ENCODE measurements at places on chromosomes 12 and 14. TPM values are rescaled to one million over a fixed set of nuclear protein-coding genes. Genes with fewer than 3 reads are reported as not detected.

Gene ST8SIA1
- total RNA-seq, result 2.6 TPM

Gene DYRK2
- 19.2 TPM for total RNA-seq

Gene INF2
- total RNA-seq, result 51.5 TPM

Gene ACOT6
- total RNA-seq, result 0.16 TPM

Gene TAS2R10
- total RNA-seq, result 1.6 TPM

Gene LHX5
- total RNA-seq, result not detected

Gene KRT4
- total RNA-seq, result 0.33 TPM

DNA sequence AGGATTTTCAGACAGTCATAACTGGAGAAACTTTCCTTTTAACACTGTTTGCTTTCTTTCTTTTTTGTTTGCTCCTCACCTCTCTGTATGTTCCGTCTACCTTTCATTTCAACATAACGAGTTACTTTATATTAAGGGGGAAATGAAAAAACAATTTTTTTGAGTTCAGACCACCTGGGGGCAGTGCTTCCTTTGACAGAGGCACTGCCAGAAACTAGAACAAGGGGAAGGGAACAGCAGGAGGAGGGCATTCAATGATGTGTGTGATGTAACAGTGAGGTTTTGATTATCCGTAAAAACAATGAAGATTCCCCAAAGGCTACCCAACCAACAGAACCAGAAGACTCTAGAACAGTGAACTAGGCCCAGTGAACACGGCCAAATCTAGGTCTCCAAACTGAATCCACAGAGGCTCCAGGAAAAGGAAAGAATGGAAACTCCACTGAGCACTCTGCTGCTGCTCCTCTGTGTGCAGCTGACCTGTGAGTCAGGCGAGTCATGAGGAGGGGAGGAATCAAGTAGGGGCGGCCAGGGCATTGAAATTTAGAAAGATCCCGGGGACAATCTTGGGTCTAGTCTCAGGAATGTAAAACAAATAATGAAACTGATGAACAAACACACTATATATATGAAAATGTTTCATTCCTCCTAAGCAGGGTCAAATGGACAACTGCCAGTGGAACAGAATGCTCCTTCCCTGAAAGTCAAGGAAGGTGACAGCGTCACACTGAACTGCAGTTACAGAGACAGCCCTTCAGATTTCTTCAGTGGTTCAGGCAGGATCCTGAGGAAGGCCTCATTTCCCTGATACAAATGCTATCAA lies 323.5 kb downstream of the DAD1 start:
- no peaks in the 10 kb centered on the region for H3K4me1 ChIP-seq
- no peaks in the 10 kb centered on the region for H3K27me3 ChIP-seq
- no peak overlapping the region for H3K27ac ChIP-seq
- no peak for DNase-seq
- no peaks in the 10 kb centered on the region for H3K36me3 ChIP-seq

DNA sequence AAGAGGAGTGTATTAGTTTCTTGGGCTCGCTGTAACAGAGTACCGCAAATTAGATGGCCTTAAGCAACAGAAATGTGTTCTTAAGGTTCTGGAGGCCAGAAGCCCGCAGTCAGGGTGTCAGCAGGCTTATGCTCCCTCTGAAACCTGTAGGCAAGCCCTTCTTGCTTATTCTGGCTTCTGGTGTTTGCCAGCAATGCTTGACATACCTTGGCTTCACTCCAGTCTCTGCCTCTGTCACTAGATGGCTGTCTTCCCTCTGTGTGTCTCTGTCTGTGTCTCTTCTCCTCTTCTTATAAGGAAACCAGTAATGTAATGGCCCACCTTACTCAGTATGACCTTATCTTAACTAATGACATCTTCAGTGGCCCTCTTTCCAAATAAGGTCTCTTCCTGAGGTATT lies 85.1 kb downstream of the DERA start:
- no peaks in the 10 kb centered on the region for H3K27me3 ChIP-seq
- no peak overlapping the region for H3K4me3 ChIP-seq
- no peak overlapping the region for H3K27ac ChIP-seq
- no peaks in the 10 kb centered on the region for H3K4me1 ChIP-seq
- peak; percentile 40 for DNase-seq

DNA sequence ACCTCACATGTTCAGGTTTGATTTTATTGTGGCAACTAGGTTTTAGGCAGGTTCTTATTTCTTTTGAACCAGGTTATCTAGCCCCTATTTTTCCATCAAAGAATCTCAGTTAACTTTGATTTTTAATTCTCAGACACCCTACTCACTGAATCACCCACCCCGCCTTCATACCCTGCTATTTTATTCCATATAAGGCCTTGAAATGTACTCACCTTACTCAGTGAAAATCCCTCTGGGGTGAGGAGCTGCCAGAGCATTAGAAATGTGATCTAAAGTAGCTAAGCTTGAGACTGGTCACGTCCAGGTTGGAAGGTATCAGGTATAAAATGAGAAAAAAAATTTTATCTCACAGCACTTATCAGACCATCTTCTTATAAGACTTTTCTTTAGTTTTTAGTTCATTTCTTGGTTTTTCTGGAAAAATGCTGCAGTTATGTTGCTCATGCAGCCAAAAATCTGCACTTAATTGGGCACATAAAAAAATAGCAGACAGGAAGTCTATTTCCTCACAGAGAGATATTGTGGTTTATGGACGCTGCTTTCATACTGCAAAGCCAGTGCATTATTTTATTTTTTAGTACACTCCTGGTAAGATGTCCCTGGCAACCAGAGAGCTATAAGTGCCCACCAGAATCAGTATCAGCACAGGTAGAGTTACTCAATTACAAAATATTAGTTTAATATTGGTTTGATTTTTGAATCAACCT lies 101.5 kb upstream of the CCDC91 start:
- no peaks in the 10 kb centered on the region for H3K36me3 ChIP-seq
- no peak overlapping the region for H3K27ac ChIP-seq
- no peaks in the 10 kb centered on the region for H3K4me1 ChIP-seq
- no peak overlapping the region for H3K4me3 ChIP-seq

DNA sequence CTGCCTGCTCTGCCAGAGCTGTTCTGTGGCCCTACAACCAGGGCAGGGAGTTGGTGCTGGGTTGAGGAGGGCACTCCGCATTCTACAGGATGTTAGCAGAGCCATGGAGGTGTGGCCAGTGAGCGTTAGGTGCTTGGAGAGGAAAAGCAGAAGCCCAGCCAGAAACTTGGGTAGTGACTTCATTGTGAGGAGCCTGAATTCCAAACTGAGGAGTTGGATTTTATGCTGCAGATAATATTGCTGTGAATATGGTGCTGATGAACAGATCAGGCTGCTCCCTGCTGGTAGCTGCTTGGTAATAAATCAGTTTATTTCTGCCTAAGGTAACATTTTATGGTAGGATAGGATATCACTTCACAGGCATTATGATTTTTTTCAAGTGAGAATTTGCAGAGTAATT lies 7.1 kb upstream of the CCDC175 start:
- no peaks in the 10 kb centered on the region for H3K27me3 ChIP-seq
- DNase-seq, result no peak
- H3K27ac ChIP-seq, result no peak overlapping the region
- no peak overlapping the region for H3K4me3 ChIP-seq

GRCh38 chr12:54173066-54173726 lies 15.6 kb downstream of the SMUG1 start:
- peak; percentile 59 for DNase-seq
- H3K27ac ChIP-seq, result no peak overlapping the region
- H3K36me3 ChIP-seq, result no peaks in the 10 kb centered on the region

- H3K27ac ChIP-seq, result no peak overlapping the region
- no peaks in the 10 kb centered on the region for H3K4me1 ChIP-seq
- H3K27me3 ChIP-seq, result no peaks in the 10 kb centered on the region
- no peaks in the 10 kb centered on the region for H3K36me3 ChIP-seq
- H3K4me3 ChIP-seq, result no peak overlapping the region
Measured at GRCh38 chr12:45584336-45584735, 145.2 kb upstream of the ARID2 start.

GRCh38 chr12:12880537-12880936 lies 10.8 kb upstream of the GPRC5A start:
- DNase-seq, result no peak
- no peaks in the 10 kb centered on the region for H3K4me1 ChIP-seq
- no peak overlapping the region for H3K27ac ChIP-seq
- H3K27me3 ChIP-seq, result no peaks in the 10 kb centered on the region
- no peaks in the 10 kb centered on the region for H3K36me3 ChIP-seq

DNA sequence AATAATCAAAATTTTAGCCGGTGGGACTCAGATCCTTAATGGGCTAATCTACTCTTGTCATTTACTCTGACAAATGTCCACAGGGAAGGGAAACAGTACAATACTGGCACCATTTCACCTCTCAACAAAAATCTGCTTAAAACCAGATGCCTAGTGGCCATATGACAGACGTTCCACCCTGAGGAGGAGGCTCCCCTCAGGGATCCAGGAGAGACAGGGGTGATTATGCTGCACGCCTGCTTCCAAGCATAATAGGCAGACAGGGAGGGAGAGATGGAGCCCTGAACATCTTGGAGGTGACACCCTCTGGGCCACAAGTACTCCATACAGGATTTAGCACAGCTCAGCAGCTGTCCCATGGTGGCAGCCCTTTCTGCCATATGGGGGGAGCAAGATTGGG lies 24.8 kb upstream of the AKAP6 start:
- no peak overlapping the region for H3K4me3 ChIP-seq
- no peaks in the 10 kb centered on the region for H3K27me3 ChIP-seq
- no peaks in the 10 kb centered on the region for H3K36me3 ChIP-seq
- H3K27ac ChIP-seq, result no peak overlapping the region
- H3K4me1 ChIP-seq, result no peaks in the 10 kb centered on the region

- no peak for DNase-seq
- H3K4me3 ChIP-seq, result no peak overlapping the region
- H3K4me1 ChIP-seq, result no peaks in the 10 kb centered on the region
- no peak overlapping the region for H3K27ac ChIP-seq
- no peaks in the 10 kb centered on the region for H3K36me3 ChIP-seq
Measured at GRCh38 chr12:32379213-32379612, 20.1 kb upstream of the FGD4 start.

- H3K27ac ChIP-seq, result no peak overlapping the region
- H3K4me1 ChIP-seq, result no peaks in the 10 kb centered on the region
- H3K4me3 ChIP-seq, result no peak overlapping the region
- DNase-seq, result no peak
Measured at GRCh38 chr12:70971001-70971794, 50.7 kb upstream of the PTPRR start.

GRCh38 chr12:96112733-96113132 lies 77.3 kb upstream of the LTA4H start:
- no peaks in the 10 kb centered on the region for H3K4me1 ChIP-seq
- H3K36me3 ChIP-seq, result no peaks in the 10 kb centered on the region
- no peak for DNase-seq
- no peaks in the 10 kb centered on the region for H3K27me3 ChIP-seq

GRCh38 chr12:119157528-119157927 lies 21.2 kb upstream of the HSPB8 start:
- peak overlapping the region; percentile 43 for H3K27ac ChIP-seq
- no peak overlapping the region for H3K4me3 ChIP-seq
- H3K36me3 ChIP-seq, result no peaks in the 10 kb centered on the region
- no peak for DNase-seq
- H3K27me3 ChIP-seq, result no peaks in the 10 kb centered on the region
- no peaks in the 10 kb centered on the region for H3K4me1 ChIP-seq

DNA sequence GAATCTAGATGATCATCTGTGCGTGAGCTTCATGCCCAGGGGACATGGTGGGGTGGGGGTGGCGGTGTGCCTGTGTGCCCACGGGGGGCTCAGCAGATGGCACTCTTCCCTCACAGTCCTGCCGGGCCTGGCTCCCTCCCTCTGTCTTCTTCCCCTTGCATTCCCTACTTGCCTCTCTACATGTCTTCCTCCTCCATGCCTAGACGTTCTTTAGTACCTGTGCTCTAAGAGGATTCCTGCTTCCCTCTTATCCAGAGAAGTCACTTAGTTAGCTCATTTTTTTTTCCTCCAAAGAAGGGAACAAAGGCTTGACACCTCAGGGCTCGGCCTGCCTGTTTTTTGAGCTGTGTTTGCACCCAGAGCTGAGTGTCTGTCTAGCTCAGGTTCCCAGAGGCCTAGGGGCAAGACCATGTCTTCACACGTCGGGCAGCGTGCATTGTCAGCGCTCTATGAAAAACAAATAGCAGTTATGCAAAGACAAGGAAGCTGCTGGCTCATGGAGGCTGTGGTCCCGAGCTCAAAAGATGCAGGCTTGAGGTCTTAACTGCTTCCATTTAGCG lies 48.8 kb downstream of the NINJ2 start:
- no peak overlapping the region for H3K27ac ChIP-seq
- no peaks in the 10 kb centered on the region for H3K27me3 ChIP-seq
- no peaks in the 10 kb centered on the region for H3K36me3 ChIP-seq

DNA sequence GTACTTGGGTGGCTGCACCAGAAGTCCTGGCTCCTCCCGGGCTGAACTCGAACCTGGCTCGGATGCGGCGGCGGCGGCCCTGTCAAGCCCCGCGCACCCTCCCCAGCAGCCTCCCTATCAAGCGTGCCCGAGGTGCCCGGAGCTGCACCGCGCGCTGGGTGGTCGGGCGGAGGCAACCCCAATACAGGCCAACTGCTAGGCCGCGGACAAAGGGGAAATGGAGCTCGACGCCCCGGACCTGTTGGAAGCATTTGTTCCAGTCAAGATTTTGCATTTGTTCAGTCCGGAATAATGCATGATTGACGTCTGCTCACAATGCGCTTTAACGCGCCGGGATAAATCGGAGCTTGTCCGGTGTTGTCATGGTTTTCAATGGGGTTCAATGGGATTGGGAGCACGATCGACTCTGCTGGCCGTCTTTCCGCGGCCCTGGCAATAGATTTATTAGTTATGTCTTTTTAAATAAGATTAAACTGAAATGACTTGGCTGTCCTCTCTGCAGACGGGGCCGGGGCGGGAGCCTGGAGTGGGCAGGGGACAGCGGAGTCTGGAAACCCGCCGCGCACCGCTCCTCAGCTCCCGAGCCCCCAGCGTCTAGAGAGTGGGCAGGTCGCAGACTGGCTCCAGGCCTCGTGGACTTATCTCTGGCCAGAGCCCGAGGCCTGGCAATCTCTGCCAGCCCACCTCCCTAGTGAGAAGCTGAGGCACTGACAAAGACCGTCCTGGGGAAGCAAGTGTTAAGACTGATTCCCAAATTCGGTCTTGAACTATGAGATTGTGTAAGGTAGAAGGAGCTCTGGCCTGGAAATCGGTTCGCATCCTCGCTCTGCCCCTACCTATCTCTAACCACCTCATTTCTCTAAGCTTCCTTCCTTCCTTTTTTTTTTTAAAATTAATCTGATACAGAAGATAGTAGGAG lies 1.7 kb upstream of the NKX2-8 start:
- no peak overlapping the region for H3K4me3 ChIP-seq
- DNase-seq, result no peak
- peaks cover 67% of the 10 kb centered on the region for H3K27me3 ChIP-seq
- H3K4me1 ChIP-seq, result no peaks in the 10 kb centered on the region
- no peaks in the 10 kb centered on the region for H3K36me3 ChIP-seq
